ENCODE measurements at places on chromosomes 7 and 10. TPM values are rescaled to one million over a fixed set of nuclear protein-coding genes. Genes with fewer than 3 reads are reported as not detected.

HHEX gene
- 0.33 TPM for total RNA-seq

PRSS2 gene
- total RNA-seq = not detected

CADPS2 gene
- not detected for total RNA-seq

IFIT1 gene
- 0.69 TPM for total RNA-seq

ODAD2 gene
- total RNA-seq = not detected

RPEL1 gene
- not detected for total RNA-seq
